ENCODE measurements at places on chromosomes 4 and X. TPM values are rescaled to one million over a fixed set of nuclear protein-coding genes. Genes with fewer than 3 reads are reported as not detected.
A peak's percentile ranks its signal among the peaks of the same experiment; 100 is the strongest.

GRCh38 chrX:97367125-97367524, 483.4 kb downstream of the RPA4 start:
- DNase-seq = peak; percentile 6

- peak; percentile 27 for DNase-seq
Observed at GRCh38 chrX:68084765-68085164, 348.5 kb downstream of the OPHN1 start.

DNA sequence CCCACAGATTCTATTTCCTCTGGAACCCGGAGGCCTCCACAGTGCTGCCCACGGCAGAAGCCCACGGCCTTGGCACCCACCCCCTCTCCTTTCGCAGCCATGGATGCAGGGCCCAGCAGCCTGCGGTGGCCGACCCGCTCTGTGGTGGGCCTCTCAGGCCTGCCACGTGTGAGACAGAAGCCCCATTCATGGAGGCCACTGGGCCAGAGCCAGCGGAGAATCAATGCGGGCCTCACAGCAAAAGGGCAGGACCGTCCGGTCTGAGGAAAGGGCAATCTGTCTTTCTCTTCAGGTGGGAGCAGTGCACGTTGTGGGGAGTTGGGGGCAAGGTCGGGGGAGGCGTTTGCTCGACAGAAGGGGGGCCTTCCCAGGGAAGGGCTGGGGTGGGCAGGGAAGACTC, 8.4 kb upstream of the HAUS7 start:
- DNase-seq = no peak

Gene CRMP1
- total RNA-seq = not detected

Gene SLC26A1
- 0.16 TPM for total RNA-seq
